Adipocyte (in vitro differentiated cells): ENCODE measurements at places on chromosomes 5 and 9.

DNA sequence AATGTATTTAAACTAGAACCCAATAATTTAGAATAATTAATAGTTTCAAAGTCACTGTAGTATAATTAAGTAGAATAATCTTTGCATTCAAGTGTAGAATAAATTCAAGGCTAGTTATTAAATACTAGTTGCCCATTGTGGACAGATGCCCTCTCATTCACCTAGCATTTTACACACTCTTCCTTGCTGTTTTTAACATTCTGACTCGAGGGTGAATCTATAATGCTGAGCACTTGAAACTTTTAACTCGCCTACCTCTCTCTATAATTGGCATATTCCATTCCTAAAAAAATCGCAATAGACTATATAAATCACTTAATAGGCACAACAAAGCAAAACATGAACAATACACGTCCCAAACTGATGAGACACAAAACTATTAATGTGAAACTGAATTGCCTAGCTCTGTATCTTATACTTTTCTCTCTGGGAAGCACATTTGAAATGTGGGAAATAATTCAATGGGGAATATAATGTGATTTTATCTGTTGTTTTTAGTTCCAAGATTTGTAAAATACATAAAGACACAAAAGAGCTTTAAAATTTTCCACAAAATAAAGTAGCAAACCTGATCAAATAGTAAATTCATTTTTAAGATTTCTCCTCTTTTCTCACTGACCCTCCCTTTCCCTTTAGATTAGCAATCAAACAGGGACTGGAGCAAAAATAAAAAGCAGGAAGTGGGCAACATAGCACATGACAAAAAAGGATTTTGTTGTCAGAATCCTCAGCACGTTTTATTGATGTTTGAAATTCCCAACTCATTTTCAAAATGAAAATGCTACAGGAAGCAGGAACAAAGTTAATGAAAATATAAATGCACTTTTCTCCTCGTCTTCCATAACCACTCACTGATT lies 295.6 kb downstream of the PDE4D start:
- DNase-seq: no peak

DNA sequence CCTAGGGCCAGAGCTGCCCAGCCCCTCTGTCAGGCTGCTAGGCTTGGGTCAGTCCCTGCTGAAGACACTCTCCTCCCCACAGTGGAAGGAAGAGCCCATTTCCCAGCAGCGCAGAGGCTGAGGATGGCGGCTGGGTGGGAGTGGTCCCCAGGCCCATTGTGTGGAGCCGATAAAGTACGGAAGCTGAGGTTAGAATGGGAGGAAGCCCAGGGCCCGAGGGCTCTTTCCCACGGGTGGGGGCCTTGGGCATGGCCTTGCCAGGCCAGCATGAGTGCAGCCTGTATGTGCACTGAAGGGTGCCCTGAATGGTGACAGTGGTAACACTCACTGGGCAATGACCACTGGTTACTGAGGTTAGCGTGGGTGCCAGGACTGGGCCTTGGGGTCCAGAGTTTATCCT lies 125.9 kb downstream of the RGS3 start:
- DNase-seq: no peak

GRCh38 chr9:134724202-134724911 lies 82.8 kb downstream of the COL5A1 start:
- peak; percentile 16 for DNase-seq

- no peak for DNase-seq
These were observed 191.2 kb downstream of the PIK3R1 start for GRCh38 chr5:68406767-68407241.

GRCh38 chr5:78719504-78720219 lies 71.1 kb upstream of the LHFPL2 start:
- DNase-seq: no peak

DNA sequence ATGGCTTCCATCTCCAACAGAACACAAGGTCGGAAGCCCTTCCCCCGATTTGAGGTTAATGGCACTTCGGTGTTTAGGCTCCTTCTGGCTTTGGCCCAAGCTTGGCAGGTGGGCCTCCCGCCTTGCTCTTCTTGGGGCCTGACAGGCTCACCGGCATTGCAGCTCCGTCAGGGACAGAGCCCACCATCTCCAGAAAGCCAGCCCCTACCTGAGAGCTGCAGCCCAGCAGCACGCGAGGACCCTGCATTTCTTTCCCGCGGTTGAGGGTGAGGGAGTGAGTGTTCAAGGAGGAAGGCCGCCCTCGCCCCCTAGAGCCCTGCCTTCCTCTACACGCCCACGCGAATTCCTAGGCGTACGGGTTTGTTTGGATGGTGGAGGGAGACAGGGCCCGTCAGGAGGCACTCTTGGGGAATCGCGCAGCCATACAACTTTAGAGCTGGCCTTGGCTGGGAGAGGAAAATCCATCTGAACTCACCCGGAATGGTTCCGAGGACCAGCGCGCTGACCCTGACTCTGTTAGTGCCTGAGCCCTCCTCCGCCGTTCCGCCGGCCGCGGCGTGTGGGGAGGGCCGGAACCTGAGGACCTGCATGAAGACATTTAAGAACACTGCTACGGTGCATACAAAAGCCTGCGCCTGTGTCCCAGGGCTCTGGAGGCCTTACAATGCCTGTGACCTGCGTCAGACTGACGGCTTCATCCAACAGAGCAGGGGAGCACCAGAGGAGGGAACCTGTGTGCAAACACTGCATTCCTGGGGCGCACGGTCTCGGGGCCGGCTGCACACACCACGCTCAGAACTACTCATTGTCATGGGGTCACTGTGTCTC lies 73.8 kb downstream of the MRPL36 start:
- DNase-seq: no peak

- peak; percentile 13 for DNase-seq
These were observed 98.2 kb upstream of the PRR16 start for GRCh38 chr5:120365656-120366446.

GRCh38 chr5:35229076-35230037 lies 930 bp downstream of the PRLR start:
- no peak for DNase-seq

DNA sequence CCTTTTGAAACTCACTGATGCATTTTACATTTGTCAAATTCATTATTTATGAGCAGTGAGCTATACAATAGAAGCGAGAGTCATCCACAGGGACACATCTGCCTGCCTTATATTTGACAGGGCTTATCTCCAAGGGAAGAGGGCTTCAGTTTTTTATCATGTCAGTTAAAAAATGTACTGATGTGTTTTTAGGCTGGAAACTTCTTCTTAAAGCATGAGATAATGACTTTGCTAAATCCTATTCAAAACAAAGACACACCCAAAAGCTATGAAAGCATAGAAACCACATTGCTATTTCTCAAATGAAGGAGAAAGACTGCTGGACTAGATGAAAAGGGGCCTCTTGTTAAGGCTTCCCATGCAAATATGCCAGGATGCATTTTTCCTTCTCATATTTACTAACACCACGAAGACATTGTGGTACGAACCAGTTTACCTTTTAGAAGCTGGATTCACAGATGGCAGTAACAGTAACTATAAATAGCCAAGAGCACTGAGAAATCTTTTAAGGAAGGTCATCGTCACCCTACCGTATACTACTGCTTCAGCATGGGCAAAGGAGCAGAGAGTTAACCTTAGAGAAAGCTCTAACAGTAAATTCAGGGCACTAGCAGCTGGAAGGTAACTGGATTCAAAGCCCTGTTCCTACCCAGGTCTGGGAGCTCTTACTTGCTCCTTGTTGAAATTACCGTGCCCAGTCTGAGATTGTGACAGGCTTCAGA lies 86.3 kb upstream of the IFNK start:
- DNase-seq: peak; percentile 4

DNA sequence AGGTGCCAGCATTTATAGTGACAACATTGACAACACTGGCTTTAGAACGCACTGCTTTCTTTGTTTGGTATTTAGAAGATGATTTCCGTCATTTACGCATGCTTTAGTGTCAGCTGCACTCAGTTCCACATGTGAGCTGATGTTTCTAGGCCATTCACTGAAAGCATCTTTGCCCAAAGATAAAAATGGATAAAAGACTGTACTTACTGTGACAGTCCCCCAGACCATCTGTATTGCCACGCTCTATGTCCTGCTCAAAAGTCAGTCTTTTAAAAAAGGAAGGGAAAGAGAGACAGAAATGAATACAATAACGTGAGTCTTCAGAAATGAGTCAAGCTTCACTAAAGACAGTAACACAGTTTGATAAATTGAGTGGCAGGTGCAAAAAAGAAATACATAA lies 99.3 kb downstream of the SEMA6A start:
- DNase-seq: no peak

DNA sequence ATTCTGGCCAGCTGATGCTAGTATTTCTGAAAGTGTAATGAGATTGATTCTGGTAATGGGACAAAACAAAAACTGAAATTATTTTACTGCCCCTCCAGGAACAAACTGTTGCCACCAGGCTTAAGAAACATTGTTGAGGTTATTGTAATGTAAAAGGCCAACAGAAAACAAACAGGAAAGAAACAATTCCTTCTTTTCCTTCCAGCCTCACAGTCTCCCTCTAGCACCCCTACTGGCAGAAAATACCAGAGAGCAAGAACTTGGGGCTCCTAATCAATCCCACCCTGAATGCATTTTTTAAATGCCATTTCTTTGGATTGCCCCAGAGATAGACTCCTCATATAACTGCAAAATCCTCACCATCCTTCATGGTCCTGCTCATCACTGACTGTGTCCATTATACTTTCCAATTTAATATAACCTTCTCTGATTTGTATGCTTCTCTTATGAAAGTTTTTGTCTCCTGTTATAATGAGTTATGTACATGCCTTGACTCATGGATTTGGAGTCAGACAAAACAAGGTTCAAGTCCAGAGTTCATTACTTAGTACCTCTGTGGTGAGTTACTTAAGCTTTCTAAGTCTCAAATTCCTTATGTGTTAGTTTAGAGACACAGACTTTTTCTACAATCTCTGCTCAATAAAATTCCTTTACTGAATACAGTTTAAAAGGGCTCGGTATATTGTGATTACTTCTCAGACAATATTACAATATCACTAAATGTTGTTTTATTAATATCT lies 157.9 kb upstream of the FBN2 start:
- peak; percentile 61 for DNase-seq

DNA sequence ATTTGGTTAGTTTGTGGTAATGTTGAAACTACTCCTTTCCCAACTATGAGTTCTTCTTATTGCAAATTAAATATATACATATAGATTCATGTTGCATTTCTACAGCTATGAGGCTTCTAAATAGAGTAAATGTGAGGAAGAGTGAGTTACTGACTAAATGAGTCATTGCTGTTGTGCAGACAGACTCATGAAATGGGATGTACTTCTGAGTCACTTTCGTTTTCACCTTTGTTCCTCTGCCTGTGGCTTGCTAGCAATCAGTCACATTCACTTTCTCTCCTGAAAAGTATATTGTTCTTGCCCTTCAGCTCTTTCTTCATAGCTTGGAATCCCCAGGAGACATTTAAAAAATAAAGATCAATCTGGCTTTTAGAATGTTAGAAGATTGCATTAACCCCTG lies 295.5 kb upstream of the SMC2 start:
- peak; percentile 46 for DNase-seq

DNA sequence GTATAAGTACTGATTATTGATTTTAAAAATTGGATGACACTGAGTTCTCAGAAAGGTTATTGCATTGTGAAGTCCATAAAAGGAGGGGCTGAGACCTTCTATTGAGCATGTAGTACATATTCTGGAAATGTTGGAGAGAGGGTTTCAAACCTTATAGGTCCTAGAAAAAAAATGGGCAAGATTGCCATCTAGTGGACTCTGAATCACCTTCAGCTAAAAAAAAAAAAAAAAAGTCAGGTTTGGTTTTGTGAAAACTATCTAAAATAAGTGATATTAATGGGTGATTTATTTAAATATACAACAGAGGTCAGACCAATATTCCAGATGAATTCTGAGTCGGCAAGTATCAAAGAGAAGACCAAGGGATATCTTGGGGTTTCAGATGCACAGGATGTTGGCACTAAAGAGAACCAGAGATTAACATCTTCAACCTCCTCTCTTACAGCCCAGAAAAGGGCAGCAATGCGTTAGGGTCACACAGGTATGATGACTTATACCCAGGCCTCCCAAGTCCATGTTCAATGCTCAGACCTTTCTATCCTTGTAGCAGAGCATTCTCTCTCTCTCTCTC lies 109.8 kb upstream of the NMUR2 start:
- peak; percentile 63 for DNase-seq

GRCh38 chr5:139660105-139660922 lies 12.2 kb downstream of the CXXC5 start:
- DNase-seq: peak; percentile 70

DNA sequence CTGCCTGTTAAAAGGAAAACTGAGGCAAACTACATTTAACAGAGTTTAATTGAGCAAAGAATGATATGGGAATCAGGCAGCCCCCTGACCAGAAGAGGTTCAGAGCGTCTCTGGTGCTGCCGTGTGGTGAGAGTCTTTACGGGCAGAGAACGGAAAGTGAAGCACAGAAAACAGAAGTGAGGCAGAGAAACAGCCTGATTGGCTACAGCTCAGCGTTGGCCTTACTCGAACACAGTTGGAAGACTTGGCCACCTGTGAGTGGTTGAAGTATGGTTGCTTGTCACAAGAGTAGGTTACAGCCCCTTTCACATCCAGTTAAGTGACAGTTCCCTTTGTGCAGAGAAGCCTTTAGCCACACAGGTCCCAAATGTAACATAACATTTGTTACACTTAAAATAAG lies 16.9 kb upstream of the FBP1 start:
- DNase-seq: no peak

DNA sequence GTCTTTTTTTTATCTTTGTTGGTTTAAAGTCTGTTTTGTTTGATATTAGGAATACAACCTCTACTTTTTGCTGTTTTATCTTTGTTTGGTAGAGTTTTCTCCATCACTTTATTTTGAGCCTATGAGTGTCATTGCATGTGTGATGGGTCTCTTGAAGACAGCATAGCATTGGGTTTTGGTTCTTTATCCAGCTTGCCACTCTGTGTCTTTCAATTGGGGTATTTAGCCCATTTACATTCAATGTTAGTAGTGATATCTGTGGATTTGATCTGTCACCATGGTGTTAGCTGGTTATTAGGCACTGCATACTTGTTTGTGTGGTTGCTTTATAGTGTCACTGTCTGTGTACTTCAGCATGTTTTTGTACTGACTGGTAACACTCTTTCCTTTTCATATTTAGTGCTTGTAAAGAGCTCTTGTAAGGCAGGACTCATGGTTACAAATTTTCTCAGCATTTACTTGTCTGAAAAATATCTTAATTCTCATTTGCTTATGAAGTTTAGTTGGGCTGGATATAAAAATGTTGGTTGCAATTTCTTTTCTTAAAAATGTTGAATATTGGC lies 845.5 kb downstream of the TLE4 start:
- DNase-seq: no peak

GRCh38 chr9:129071526-129072126 lies 9.3 kb upstream of the DOLPP1 start:
- no peak for DNase-seq

- DNase-seq: peak; percentile 34
These were observed 524 bp downstream of the CCNB1 start for GRCh38 chr5:69167493-69167855.
